ENCODE measurements at places on chromosomes 4 and X.

GRCh38 chr4:1261107-1261928 is 12.4 kb upstream of the CTBP1 start:
- no peak for DNase-seq

DNA sequence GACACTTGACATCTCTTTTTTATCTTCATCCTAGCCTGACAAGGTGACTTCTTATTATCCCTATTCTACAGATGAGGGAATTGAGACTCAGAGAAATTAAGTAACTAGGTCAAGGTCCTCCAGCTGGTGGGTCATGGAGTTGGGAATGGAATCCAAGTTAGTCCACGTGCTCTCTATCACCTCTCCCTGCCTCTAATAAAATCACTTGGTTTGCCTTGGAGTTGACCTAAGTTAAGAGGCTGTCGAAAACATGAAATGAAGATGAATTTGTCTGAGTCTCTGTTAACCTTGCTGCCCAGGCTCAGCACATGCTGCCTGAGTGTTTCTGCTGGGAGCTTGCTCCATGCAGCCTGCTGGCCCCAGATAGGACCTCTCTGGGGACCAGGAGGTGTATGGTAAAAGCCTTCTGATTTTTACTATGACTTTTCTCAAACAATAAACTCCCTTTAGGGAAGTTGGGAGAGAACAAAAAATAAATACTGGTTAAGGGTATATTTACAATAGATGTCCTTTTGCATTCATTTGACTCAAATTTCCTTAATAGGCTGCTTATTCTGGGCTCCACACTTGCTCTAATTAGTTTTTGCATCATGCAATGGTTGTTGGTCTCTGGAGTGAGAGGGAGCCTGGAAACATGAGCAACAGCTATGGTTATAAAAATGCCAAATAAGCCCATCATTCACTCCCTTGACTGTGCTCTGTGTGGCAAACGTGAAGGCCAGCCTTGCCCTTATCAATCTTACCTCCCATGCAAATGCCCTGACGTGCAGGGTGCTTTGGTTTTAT is 61.6 kb upstream of the DHX15 start:
- no peak for DNase-seq

DNA sequence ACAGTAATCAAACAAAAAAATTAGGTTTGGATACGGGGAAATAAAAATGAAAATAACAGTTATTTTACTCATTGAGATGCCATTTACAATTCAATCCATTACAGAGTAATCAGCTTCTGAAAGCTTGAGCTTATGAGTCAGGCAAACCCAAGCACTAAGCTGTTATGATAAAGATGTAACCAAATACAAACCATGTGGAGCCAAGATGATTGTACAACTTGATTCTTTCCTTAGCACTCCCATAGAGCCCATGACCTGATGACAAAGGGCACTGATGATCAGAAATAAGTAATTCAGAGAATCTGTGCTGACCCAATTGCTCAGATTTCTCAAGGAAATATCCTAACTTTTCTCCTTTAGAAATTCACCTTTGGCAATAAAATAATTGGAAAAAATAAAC is 40.5 kb upstream of the PRKG2 start:
- DNase-seq, result no peak

- no peak for DNase-seq
Measured at GRCh38 chr4:7699031-7699430, 240.6 kb downstream of the AFAP1 start.

DNA sequence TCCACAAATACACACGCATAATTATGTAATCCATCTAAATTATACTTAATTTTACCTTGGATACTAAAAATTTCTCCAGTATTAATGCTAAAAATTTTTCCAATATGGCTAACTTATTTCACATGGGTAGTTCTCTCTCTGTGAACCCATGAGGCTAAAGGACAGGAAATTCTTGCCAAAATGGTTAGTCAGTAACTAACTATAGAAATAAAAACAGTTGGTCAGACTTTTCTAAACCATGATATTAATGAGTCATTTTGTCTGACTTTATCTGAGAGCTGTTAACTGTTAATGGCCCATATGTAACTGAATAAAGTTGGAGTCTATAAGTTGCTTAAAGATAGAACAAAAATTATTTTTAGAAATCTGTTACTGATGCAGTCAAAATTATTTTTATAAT is 549.4 kb downstream of the TLL1 start:
- DNase-seq, result no peak

DNA sequence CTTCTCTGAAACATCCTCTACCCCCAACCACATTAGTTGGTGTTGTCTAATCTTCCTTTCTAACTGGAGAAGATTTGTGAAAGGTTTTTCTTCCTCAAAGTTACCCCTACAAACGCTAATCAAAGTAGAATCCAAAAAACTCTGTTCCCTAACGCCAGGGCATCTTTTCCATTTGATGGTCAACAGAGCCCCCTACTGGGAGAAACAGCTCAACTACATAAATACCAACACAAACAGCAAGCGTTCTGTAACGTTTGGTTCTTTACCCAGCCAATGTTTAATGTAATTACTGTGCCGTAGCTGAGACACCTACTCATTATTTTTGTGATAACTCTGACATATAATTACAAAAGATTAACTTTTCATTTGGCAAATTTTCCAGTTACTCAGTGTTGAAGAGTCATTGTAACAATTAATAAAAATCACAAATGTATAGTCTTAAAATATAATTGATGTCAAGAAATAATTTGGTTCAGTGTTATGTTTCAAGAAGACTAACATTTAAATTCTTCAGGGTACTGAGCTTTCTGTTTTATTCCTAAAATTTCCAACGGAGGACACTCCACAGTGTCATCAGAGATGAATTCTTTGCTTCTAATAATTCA is 94.9 kb upstream of the TBC1D9 start:
- DNase-seq, result peak; percentile 34

DNA sequence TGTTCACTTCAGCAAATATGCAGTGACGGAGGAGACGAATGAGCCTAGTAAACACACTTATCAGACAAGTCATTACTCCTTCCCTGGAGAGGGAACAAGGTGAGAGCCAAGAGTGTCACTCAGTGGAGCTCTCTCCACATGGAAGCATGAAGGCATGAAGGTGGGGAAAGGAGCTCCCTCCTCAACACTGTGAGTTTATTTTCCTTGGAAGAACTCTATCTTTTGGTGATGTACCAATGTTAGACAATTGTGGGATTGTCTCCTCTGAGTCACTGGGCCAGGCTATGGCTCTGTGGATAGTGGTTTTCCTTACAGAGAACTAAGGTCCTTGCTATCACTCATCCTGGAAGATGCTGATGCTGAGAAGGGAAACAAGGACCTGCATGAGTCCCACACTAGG is 200.2 kb downstream of the CPEB2 start:
- no peak for DNase-seq

DNA sequence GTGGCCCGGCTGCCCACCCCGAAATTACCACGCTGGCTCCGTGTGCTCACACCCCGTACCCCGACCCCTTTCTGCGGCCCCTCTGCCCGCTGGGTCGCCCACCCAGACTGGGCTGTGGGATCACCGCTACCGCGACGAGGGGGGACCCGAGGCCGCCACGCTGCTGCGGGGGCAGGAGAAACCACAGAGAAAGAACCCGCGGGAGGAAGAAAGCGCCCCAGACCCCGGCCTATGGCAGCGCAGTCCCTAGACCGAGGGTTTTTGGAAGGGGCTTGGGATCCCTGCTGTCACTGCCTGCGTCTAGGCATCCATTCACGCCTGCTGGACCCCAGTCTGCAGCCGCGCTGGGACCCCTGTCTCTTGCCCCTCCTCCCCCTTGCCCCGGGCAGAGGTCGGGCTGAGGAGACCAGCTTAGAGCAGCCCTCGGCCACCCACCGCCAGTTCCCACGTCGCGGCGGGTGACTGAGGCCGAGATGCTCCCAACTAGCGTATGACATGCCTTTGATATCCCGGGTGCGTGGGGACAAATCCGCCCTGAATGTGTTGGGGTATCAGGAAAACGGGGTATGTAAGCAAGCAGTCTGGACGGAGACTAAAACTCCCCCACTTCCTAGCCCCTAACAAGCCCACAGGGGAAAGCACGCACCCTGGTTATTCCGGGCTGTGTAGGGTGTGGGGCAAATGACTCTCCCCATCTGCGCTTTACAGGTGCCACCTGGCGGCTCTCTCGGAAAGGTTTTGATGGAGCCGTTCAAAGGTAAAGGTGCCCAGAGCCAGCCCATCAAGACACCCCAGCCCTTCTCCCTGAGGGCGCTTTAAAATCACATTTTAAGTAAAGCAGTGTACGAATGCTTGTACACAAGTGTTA is 862 bp upstream of the INPP4B start:
- DNase-seq, result peak; percentile 77

All from DND-41 (cell line).